NCI-H187 (cell line): ENCODE measurements at places on chromosomes 3 and 15.

DNA sequence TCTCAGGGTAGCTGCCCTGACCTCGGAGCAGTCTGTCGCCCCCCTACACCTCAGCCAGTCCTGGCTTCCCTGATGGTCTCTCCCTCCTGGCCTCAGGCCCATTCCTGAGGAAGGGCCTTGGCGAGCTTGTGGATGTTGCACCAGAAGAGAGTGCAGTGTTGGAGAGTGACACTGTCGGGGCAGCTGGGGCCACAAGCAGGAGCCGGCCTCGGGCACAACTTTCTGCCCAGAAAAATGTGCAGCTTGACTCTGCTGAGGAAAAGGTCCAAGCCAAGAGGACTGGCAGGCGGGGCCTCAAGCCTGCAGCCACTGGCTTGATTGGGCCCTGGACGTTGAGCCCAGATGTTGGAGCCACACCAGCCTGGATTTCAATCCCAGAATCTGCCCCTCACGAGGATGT is 12.8 kb downstream of the HEMK1 start:
- no peak for DNase-seq

GRCh38 chr3:159776779-159777178 is 211.9 kb upstream of the IL12A start:
- no peak for DNase-seq

- DNase-seq: no peak
Measured at GRCh38 chr15:39250460-39251186, 330.3 kb upstream of the THBS1 start.

DNA sequence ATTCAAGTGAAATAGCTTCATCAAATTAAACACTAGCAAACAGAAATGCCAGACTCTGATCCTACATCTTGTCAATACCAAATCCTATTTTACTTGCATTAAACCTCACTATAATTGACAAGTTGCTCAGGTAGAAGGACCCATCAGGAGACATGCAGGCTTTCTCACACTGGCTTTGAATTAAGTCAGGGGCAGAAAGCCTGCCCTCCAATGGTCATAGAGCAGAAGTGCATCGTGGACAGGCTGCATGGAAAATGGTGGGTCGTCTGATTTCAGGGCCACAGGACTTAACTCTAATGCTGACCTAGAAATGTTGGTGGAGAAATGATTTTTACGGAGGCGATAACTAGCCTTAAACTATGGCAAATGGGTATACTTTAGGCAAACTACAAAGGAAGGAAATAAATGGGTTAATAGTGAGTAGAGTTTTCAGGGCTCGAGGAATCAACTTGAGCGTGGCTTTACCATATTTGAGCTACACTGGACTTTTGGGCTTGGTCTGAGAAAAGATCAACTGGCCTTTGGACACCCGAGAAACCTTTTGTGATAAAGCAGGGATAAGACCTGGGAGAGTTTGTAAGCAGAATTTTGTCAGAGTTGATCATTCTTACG is 283.9 kb downstream of the GRM7 start:
- DNase-seq: no peak

GRCh38 chr3:147418808-147419701 is 9.9 kb downstream of the ZIC1 start:
- peak; percentile 3 for DNase-seq

- DNase-seq: no peak
Measured at GRCh38 chr3:49666592-49666991, 7.6 kb upstream of the APEH start.

DNA sequence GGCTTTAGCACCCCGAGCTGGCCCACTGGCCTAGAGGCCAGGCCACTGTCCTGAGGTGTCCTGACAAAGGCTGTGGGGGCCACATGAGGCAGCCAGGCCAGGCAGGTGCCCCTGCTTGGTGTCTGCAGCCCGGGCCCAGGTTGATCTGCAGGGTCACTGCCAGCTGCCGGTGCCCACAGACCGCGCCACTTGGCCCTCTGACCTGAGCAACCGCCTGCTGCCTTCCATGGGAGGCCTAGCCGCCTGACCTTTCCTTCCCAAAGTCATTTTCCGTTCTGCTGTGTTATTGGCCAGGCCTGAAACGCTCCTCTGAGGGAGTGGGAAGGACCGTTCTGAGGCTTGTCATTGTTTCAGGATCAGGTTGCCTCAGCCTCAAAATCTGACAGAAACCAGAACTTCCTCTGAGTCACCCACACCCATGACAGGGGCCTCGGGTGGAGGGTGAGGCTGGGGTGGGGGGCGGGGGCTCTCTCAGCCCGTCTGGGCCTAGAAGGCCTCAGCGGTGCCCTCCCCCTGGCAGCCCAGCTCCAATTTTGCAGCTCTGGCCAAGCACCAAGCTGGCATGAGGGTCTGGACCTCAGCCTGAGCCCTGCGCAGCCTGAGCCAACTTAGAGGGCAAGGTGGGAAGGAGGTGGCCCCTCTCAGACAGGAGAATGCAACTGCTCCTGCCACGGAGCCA is 140.7 kb upstream of the MEF2A start:
- DNase-seq: no peak
